ENCODE measurements at places on chromosomes 16 and 17.

- no peak for DNase-seq
Observed at GRCh38 chr17:80286638-80286960, 25.9 kb downstream of the RNF213 start.

DNA sequence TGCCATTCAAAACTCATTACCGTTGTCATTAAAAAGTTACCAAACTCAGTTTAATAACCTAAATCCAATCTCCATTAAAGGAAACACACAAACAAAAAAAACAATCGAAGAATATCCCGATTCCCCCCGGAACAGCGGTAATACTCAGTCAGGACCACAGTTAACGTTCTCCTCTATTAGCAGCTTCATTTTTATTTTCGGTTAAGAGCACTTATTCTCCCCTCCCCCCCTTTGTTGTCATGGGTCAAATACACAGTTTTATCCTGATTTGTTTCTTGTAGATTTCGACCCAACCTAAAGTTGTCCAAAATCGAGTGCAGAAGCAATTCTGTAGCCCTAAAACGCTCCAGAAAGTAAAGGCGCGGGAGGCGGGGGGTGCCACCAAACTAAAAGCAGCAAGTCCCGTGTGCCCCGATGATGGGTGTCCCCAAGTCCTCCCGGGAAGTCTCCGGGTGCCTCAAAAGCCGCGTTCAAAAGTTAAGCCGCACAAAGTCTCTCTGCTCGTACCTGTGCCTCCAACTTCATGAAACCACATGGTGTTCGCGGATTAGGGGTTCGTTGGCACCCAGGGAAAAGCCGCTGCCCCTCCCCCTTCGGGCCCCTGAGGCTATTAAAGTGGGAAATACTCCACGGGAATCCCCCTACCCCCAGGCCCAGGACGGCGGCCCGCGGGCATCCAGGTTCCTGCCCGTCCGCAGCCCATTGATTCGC is 996 bp downstream of the SUMO2 start:
- DNase-seq, result no peak

DNA sequence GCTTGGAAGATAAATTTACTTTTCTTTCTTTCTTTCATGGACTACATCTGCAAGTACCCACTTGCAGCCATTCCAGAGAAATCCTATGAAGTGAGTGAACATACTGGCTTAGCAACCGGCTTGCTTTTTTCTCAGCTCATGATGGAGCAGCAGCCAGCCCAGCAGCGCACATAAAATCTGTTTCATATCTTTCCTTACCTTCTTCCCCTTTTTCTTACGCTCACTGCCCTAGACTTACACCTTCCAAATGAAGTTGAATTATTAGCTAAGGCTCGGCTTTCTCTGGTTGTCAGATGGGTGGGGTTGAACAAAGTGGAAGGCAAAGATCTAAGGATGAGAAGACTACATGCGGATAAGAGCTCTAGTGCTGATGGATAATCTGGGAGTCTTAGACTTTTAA is 13.9 kb upstream of the ABCA8 start:
- no peak for DNase-seq

GRCh38 chr16:58377932-58378331 is 14.3 kb upstream of the GINS3 start:
- no peak for DNase-seq

DNA sequence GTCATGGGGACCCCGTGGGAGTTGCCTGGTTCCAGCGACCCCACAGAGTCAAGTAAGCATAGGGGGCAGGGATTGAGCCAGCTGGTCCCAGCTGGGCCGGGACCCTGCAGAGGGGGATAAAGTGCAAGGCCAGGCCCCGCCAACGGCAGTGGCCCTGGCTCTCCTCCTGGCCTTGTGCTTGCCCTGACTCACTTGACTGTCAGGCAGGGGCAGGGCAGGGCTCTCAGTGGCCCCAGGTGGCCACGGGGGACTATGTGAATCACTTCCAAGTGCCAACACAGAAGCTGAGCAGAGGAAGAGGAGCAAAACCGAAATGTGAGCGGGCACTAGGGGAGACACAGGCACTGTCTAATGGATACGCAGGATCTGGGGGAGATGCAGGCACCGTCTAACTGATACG is 21.6 kb upstream of the NCBP3 start:
- no peak for DNase-seq

- no peak for DNase-seq
Observed at GRCh38 chr17:81294512-81295030, 536 bp downstream of the SLC38A10 start.

DNA sequence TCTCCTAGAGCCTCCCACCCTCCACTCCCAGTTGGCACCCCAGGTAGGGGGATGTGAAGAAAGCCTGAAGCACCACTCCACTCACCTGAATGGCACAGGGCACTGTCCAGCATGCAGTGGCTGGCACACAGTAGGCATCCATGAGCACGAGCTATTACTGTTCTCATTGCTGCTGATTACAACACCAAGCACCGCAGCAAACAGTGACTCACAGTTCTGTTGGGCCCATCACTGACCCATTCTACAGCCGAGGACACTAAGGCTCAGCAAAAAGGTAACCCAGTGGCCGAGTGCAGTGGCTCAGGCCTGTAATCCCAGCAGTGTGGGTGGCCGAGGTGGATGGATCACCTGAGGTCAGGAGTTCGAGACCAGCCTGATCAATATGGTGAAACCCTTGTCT is 2.7 kb downstream of the ZSCAN10 start:
- DNase-seq, result no peak

GRCh38 chr17:61179380-61179806 is 220.2 kb upstream of the TBX2 start:
- no peak for DNase-seq

DNA sequence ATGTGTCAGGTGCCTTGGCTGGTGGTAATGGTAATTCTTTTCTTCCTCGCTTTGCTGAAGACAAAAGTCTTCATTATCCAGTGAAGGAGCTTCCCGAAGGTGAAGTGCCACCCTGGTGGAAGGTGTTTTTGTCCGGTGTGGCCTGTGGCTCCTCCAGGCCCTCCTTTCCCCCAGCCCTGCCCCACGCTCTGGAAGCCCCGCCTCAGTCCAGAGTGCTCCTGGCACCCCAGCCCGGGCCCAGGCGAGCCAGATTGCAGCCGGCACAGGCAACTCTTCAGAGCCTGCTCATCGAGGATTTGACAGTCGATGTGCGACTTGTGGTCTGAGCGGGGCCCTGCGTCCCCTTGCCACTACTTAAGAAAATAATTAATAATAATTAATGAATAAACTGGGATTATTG is 93.7 kb downstream of the MGAT5B start:
- DNase-seq, result no peak
